ENCODE measurements at places on chromosomes 1 and 21.
A peak's percentile ranks its signal among the peaks of the same experiment; 100 is the strongest.

DNA sequence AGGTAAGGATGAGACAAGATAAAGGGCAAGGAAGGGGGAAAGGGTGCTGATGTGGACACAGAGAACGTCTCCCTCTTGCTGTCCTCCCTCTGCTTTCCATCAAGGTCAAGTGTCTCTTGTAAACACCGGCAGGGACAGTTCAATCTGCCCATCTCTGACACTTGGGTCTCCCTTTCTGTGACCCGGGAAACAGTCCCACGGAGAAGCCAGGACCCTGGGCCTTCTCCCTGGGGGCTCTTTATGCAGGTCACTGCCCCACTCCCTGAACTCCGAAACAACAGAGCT is 254.3 kb downstream of the LTN1 start:
- no peak for DNase-seq

DNA sequence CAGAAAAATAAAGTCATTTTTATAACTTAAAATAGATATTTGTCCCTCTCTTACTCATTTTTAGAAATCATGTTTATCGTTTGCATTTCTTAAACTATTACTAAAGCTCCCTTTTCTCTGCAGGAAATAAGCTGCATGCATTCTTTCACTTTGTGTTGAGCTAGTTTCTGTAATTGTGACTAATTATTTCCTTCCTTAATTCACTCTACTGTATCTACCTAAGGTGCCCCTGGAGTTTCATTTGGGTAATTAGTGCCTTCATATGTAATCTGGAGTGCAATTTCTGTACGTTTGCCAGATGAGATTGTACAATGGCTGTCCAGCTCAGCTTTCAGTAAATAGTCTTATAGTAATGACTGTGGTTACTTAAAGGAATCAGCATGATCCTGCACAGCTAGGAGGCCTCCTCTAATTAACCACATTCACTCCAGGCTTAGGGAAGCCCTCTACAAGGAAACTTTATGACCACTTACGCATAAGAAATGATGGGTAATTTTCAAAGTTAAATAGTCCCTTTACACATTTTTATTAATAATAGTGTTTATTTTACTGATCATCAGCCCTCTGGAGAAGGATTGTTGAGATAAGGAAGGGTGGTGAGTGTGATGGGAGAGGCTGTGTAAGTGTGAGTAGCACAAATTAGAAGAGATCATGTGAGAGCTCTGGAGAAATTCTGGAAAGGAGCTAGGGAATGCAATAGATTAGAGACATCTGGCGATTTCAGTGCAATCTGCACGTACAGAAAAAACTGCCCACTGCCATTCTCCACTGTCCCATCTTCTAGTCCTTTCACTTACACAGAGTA is 86.8 kb downstream of the LRRC8C start:
- no peak for DNase-seq

GRCh38 chr1:9233241-9233941 is 1.2 kb upstream of the H6PD start:
- DNase-seq: no peak

DNA sequence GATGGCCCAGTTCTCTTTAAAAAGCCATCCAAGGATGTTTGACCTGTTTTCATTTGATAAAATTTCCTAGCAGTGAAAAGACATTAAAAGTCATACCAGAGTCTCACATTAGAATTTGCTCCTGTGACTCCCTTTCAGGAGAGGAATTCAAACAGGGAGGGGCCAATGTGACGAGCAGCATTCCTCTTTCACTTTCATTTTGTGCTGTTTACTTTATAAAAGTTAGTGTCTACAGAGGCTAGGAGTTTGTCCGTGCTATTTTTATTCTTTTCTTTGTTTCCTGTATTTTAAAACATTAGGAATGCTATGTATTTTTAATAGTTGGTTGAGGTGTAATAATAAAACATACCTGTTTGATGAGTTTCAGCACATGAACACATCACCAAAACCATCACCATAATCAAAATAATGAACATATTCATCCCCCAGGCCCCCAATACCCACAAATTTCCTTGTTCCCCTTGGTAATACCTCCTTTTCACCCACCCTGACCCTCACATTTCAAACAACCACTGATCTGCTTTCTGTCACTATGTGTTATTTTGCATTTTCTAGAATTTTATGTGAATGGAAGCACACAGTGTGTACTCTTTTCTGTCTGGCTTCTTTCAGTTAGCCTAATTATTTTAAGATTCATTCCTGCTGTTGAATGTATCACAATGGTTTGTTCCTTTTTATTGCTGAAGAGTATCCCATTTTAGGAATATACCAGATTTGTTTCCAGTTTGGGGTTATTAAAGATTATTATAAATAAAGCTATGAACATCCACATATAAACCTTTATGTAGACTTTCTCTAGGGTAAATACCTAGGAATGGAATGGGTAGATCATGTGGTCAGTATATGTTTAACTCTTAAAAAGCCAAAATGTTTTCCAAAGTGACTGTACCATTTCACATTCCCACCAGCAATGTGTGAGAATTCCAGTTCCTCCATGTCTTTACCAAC is 129.5 kb downstream of the TENT5C start:
- peak; percentile 31 for DNase-seq

DNA sequence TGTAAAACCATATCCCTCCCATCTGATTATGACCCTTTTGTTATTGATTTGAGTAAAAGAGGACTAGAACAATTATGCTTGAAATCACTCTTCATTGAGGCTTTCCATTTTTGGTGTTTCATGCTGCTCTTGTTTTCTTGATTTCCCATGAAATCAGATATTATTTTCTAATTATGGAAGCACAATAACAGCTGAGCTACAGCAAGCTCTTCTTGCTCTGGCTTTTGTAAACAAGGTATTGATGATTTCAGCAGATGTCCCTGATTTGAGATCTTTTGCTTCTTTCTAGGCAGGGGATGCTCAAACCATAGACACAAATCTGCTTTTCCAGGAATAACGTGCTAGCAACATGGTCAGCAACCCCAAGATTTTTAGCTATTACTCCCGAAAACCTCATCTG is 607.8 kb downstream of the NCAM2 start:
- DNase-seq: no peak

DNA sequence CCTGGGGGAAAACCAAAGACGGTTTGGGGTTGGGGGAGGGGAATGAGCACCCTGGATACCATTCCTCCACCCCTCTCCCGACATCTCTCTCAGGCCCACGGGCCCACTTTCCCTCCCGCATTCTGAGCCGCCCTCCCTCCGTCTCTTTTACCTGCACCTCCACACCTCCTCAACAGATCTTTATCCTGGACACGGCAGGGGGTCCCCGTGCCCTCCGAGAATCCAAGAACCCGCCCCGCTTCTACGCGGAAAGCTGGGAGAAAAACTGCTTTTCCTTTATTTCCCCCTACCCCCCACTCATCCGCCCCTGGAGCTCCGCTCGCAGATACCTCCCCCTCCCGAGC is 108.8 kb downstream of the NAV1 start:
- DNase-seq: no peak

- peak; percentile 57 for DNase-seq
Measured at GRCh38 chr1:61496501-61496900, 228.4 kb downstream of the TM2D1 start.

- no peak for DNase-seq
Measured at GRCh38 chr1:36864182-36864822, 170.0 kb downstream of the GRIK3 start.

DNA sequence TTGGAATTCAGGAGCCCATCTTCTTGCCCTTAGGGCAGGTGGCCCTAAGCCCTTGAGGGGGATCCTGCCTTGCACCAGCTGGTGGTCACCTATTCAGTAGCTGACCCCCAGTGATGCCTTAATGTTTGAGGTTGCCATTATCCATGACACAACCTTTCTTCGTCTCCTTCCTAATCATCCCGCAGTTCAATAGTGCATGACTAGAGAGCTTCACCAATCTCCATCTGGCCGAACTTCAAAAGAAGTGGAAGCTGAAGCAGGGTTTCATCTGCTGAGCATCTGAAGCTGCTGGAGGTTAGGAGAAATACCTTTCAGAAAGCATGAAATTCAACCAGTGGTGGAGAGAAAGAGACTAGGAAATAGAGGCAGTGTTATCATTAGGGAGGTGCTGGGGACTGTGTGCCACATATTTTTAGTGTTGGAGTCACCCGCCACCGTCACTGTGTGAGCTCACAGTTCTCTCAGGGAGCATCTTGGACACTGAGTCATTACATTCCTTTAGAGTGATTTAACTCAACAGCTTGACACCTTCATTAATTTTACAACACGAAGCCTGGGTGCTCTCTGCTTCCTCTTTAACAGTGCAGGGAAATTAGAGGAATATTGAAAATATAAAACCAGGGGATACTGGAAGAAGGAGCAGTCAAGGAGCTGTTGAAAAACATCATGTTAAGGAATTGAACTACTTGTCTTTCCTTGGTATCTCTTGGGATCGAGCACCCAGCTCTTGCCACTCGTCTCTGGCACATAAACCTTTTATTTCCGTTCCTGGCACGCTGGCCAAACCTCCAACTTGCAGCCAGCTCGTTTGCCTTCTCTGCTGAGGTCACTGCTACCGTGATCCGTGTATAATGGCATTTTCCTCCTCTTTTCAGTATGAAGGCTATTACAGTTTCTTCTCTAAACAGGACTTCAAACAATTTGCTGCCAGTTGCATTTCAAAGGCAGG is 53.6 kb downstream of the PEX14 start:
- no peak for DNase-seq

DNA sequence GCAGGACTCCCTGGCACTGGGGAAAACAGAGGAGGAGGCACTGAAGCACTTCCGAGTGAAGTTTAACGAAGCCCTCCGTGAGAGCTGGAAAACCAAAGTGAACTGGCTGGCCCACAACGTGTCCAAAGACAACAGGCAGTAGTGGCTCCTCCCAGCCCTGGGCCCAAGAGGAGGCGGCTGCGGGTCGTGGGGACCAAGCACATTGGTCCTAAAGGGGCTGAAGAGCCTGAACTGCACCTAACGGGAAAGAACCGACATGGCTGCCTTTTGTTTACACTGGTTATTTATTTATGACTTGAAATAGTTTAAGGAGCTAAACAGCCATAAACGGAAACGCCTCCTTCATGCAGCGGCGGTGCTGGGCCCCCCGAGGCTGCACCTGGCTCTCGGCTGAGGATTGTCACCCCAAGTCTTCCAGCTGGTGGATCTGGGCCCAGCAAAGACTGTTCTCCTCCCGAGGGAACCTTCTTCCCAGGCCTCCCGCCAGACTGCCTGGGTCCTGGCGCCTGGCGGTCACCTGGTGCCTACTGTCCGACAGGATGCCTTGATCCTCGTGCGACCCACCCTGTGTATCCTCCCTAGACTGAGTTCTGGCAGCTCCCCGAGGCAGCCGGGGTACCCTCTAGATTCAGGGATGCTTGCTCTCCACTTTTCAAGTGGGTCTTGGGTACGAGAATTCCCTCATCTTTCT is 75.5 kb downstream of the PIK3CD start:
- DNase-seq: no peak
